ENCODE measurements at places on chromosomes 13 and 19.

DNA sequence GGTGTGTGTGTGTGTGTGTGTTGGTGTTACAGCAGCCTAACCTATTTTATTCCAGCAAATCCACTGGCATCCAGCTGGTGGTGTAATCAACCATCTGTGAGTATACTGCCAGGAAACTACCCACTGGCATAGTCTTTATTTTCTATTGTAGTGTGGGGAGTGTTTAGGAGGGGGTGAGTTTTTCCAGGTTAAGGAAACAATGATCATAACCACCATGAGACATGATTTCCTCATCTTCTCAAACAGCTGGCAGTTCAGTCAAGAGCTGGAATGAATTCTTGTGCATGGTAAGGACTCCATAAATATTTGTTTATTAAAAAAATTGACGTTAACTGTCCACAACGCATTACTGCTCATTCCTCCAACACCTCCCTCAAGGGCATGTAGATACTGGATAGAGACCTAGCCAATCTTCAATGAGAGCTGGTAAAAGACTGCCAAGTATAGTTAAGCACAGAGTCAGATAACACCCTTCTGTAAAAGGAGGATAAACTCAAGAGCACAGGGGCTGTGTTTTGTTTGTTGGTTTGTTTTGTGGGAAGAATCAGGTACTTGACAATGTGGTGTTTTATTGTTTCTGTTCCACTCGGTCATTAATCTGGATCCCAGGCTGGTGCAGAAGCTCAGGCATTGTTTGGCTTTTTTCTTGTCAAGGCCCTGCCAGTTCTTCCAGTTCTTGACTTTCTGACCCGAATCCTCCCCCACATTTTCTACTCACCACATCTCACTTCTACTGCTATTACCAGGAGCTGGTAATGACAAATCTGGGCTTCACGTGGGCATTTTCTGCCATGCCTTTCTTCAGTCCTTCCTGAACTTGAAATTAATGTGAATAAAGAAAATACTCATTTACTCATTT, 31.6 kb upstream of the SLC46A3 start:
- DNase-seq: no peak

DNA sequence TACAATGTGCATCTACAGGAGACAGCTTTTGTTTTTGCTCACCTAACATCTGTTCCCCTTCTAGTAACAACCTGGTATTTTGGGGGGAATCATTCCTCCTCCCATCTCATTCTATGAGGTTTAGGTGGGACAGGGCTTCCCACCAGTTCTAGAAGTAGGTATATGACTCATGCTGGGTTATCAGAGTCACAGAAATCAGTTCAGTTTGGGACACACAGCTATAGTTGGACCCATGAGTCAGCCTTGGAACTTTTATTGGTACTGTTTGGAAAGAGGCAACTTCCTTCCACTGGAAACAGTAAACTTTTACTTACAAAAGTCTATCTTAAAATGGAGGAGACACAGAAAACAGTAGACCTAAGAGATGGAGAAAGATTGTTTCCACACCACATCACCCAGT, 185.5 kb downstream of the DNAJC3 start:
- DNase-seq: no peak

- no peak for DNase-seq
Measured at GRCh38 chr13:24615911-24616472, 64.2 kb upstream of the ATP12A start.

GRCh38 chr13:99386911-99387788, 80.0 kb upstream of the GPR183 start:
- no peak for DNase-seq

- no peak for DNase-seq
Measured at GRCh38 chr13:18952225-18953016, 229.2 kb downstream of the TUBA3C start.

DNA sequence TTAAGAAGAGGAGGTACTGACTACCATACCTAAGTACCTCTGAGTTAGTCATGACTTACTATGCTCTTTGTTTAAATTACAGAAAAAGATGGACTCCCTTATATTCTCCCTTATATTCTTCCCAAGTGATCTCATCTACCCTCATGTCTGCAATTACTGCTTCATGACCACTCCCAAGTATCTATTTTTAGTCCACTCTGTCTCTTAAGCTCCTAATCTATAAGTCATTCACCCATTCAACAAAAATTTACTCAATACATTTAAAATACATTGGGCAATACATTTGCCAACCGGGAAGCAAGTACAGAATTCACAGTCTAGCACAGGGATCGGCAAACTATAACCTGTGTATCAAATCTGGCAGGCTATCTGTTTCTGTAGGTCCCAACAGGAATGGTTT, 42.6 kb downstream of the KPNA3 start:
- no peak for DNase-seq

DNA sequence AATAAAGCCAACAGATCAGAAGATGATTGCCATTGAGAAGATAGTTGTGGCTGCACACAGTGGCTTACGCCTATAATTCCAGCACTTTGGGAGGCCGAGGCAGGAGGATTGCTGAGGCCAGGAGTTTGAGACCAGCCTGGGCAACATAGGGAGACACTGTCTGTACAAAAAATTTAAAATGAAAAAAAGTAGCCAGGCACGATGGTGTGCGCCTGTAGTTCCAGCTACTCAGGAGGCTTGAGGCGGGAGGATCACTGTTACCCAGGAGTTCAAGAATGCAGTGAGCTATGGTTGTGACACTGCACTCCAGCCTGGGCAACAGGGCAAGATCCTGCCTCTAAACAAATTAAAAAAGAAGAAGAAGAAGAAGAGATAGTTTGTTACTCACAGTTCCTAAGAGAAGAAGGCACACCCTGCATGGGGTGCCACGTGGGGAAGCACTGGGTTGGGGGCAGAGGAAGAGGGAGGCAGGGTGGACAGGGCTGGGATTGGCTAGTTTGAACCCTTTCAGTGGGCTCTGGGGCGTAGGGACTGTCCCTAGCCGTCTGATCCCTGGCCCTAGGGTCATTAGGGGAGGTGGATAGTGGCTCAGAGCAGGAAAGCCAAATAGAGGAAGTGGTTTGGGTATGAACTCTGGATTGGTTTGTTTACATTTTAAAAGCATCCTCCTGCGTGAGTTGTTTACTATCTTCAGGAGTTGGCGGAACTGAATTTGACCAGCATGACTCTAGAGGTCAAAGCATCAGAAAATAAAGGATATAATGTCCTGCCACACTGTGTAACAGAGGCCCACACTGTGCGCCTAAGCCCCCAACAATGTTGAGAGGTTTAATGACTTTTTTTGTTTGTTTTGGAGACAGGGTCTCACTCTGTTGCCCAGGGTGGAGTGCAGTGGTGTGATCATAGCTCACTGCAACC, 60.5 kb upstream of the MEDAG start:
- no peak for DNase-seq

All from NCI-H774 (cell line).